ENCODE measurements at places on chromosomes 3 and 15. TPM values are rescaled to one million over a fixed set of nuclear protein-coding genes. Genes with fewer than 3 reads are reported as not detected.

Gene NEK10
- total RNA-seq = 1.2 TPM

Gene GPR15
- 1.1 TPM for total RNA-seq

Gene PCNP
- total RNA-seq = 177 TPM

Gene TXNRD3
- total RNA-seq = 19.3 TPM

Gene KLHL6
- 0.15 TPM for total RNA-seq

Gene RHOV
- total RNA-seq = 6.0 TPM

Gene CGNL1
- 2.2 TPM for total RNA-seq

Gene ZNF660
- not detected for total RNA-seq

Gene FRMD5
- total RNA-seq = 27.2 TPM

Gene CLSTN2
- total RNA-seq = 0.02 TPM

Gene CA12
- total RNA-seq = 1.8 TPM

Gene IQCF5
- total RNA-seq = not detected

Gene LRRC57
- 16.6 TPM for total RNA-seq

Gene STRA6
- 0.54 TPM for total RNA-seq

Gene LNP1
- total RNA-seq = 1.6 TPM

Gene CHL1
- not detected for total RNA-seq

Gene GPR160
- total RNA-seq = 9.9 TPM

Gene EPHA3
- not detected for total RNA-seq

Gene PLSCR2
- not detected for total RNA-seq

Gene TMEM212
- total RNA-seq = not detected

Gene MEIS2
- 11.5 TPM for total RNA-seq

Gene TNFSF10
- total RNA-seq = 0.20 TPM

Gene ALG3
- 56.6 TPM for total RNA-seq

Gene MKRN3
- 10.1 TPM for total RNA-seq

Gene HTR3E
- total RNA-seq = not detected

Gene IQCH
- total RNA-seq = 4.6 TPM

Gene NR2E3
- 0.59 TPM for total RNA-seq

Gene CAMK2N2
- total RNA-seq = 5.1 TPM

Gene MYO5C
- 34.0 TPM for total RNA-seq

Gene GCSAM
- not detected for total RNA-seq

Gene STAB1
- total RNA-seq = 0.44 TPM

Gene THSD4
- 30.5 TPM for total RNA-seq

Gene SUSD5
- total RNA-seq = not detected

Gene HDAC11
- total RNA-seq = 16.1 TPM

Gene SLTM
- 88.7 TPM for total RNA-seq

Gene CLDN18
- total RNA-seq = 0.17 TPM

Gene CLDN1
- total RNA-seq = 0.20 TPM

Gene GABRR3
- total RNA-seq = not detected

Data from HCT116 (cell line).